ENCODE measurements at places on chromosomes 12 and 14.

DNA sequence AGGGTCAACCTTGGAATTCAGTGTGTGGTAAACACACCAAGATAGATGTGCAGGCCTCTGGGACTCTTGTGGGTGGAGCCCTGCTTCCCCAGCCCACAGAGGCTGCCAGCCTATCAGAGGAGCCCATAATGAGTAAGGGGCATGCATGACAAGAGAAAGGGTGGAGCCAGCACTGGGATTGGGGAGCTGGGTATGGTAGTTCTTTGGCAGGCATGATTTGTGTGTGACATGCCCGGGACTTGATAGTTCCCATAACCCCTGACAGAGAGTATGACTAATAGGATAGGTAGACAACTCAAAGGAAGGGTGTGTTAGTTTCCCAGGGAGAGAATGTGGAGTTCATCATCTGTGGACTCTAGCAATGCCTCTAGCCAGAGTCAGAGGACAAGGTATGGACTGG, 143.0 kb downstream of the EMP1 start:
- DNase-seq: no peak

DNA sequence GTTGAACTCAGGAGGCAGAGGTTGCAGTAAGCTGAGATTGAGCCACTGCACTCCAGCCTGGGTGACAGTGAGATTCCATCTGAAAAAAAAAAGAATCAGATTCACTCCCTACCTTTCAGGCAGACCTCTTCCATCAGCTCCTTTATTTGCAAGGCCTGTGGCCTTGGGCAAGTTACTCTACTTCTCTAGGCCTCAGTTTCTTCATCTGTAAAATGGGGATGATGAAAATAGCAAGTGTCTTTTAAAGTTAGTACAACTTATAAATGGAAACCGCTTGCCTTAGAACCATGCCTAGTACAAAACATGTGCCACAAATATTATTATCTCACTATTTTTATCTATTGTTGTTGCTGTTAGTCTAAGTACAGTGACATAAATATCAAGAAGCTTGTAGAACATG, 84.3 kb downstream of the STAB2 start:
- no peak for DNase-seq

DNA sequence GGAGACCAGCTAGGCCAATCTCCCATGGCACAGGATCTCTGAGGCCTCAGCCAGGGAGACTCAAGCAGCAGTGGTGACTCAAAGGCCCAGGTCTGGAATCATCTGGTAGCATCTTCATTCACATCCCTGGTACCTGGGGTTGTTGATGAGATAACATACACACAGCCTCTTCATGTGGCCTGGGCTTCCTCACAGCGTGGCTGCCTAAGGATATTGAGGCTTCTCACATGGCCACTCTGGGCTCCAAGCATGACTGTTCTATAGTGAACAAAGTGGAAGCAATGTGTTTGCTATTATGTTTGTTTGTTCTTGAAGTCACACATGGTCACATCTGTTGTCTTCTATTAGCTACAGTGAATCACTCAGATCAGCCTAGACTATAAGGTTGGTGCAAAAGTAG, 584.1 kb downstream of the VRK1 start:
- DNase-seq: no peak

GRCh38 chr14:100568998-100569733, 18.1 kb downstream of the BEGAIN start:
- no peak for DNase-seq

DNA sequence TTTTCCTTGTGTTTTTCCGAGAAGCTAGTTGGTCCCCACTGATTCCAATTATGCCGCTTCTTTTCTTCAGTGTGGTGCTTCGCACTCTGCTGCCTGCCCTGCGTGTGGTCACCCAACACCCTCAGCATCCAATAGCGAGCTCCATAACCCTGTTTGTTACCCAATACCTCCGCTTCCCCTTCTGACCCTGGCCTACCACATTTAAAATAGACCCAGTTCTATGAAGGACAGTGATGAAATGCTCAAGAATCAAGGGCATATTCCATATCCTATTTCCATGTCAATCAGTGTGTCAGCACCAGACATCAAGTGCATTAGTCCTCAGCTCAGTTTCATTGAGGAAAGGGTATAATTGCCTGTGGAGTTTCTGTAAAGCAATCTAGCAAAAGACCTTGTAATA, 9.5 kb downstream of the NDRG2 start:
- no peak for DNase-seq

- no peak for DNase-seq
These were observed 7.3 kb downstream of the KRT79 start for GRCh38 chr12:52826611-52827498.

GRCh38 chr12:47218191-47218654, 138.5 kb upstream of the AMIGO2 start:
- DNase-seq: no peak

GRCh38 chr14:105330491-105330895, 15.9 kb downstream of the PACS2 start:
- DNase-seq: no peak
